ENCODE measurements at places on chromosomes 11 and 22. TPM values are rescaled to one million over a fixed set of nuclear protein-coding genes. Genes with fewer than 3 reads are reported as not detected.

Gene MMP1
- 1,684 TPM for total RNA-seq

DNA sequence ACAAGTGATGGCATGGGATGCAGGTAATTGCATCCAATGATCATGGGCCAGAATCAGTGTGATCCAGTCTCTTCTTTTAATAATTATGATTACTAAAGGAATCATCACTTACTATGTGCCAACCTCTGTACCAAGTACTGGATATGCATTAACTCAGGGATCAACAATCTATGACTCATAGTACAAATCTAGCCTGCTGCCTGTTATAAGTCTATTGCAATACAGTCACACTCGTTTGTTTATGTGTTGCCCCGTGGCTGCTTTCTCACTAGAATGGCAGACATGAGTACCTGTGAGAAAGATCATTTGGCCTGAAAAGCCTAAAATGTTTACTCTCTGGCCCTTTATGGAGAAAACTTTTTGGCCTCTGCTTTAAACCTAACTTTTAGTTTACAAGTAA is 45.0 kb downstream of the OR6Q1 start:
- no peak for DNase-seq

Gene HEPHL1
- total RNA-seq, result not detected

- DNase-seq, result peak; percentile 17
Observed at GRCh38 chr11:4118107-4118506, 23.5 kb downstream of the RRM1 start.

- no peak for DNase-seq
Observed at GRCh38 chr22:25695146-25695545, 46.8 kb upstream of the MYO18B start.

Gene DEFB131B
- total RNA-seq, result not detected

Gene HDAC10
- 42.4 TPM for total RNA-seq

Gene MUC6
- not detected for total RNA-seq

Gene ADM
- 36.7 TPM for total RNA-seq

- no peak for DNase-seq
Observed at GRCh38 chr11:131186629-131187101, 183.8 kb upstream of the NTM start.

- no peak for DNase-seq
Observed at GRCh38 chr22:42562684-42563083, 8.9 kb downstream of the SERHL2 start.

- DNase-seq, result no peak
Observed at GRCh38 chr22:47367993-47368945, 605.8 kb downstream of the TBC1D22A start.

DNA sequence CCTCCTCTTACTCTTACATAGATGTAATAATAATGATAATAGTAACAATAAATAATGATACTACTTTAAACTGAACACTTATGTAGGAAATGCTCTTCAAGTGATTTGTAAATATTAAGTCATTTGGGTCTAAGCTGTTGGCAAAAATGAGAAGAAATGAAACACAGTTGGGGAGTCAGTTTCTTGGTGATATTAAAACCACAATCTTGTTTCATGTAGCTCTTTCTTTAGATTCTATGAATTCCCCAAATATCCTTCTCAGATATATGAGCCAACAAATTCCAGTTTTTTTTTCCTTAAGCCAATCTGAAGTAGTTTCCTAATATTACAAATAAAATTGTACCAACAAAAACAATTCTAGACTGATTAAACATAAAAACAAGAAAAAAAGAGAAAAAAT is 1115.6 kb upstream of the CNTN5 start:
- no peak for DNase-seq

DNA sequence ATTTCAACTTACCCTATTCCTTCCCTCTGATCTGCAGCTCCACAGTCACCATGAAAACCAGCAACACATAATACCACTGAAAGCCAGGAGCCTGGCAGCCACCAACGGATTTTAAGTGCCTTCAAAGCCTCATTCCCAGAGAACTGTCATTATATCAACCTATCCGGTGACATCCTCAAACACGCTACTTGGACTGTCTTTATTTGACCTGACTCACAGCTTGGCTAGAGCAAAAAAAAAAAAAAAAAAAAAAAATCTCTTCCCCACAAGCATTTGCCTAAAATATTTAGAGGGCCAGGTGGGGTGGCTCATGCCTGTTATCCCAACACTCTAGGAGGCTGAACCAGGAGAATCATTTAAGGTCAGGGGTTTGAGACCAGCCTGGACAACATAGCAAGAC is 32.4 kb upstream of the ARHGAP32 start:
- DNase-seq, result no peak

- DNase-seq, result no peak
Observed at GRCh38 chr11:125235071-125235471, 70.5 kb downstream of the PKNOX2 start.

Gene NAALAD2
- 1.1 TPM for total RNA-seq

DNA sequence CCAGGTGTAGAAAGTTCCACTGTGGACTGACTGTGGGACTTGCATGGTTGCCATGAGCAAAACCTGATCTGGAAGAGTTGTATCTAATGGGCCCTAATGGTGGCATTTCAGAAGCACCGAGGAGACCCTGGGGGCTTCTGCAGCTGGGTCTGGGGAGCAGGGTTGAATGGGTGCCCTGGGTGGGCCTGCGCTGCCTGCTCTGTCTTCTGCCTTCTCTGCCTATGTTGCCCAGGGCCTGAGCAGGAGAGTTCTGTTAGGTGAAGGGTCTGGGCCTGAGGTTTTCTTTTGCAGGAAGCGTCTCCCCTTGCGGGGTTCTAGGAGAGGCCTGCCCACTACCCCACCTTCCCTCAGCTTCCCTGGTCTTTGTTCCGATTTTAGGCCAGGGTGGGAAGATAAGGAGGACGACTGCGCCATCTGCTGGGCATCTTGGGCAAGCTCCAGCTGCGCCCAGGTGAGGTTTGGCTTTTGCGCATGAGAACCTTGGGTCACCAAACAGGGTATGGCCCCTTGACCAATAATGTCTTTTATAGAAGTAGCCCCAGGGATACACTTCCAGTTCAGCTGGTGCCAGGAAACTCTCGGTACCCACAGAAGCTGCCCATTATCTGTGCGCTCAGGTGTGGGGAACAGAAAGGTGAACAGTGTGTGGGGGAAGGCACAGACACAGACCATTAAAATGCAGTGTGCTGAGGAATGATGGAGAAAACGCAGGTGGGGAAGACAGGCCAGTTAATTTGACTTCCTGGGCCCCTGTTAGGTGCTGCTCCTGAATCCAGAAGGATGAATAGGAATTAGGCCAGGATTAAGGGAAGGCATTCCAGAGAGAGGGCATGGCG is 23.2 kb downstream of the COMMD9 start:
- peak; percentile 40 for DNase-seq

Gene MMP11
- 10.1 TPM for total RNA-seq

Gene CBLIF
- total RNA-seq, result not detected

- DNase-seq, result no peak
Observed at GRCh38 chr11:12118949-12119348, 8.6 kb downstream of the MICAL2 start.

GRCh38 chr11:122434786-122435185 is 220.7 kb upstream of the UBASH3B start:
- DNase-seq, result no peak

Gene NLRP10
- not detected for total RNA-seq

Gene MS4A6A
- total RNA-seq, result 2.9 TPM

- DNase-seq, result peak; percentile 82
Observed at GRCh38 chr11:118275176-118275575, 11.1 kb upstream of the MPZL2 start.

DNA sequence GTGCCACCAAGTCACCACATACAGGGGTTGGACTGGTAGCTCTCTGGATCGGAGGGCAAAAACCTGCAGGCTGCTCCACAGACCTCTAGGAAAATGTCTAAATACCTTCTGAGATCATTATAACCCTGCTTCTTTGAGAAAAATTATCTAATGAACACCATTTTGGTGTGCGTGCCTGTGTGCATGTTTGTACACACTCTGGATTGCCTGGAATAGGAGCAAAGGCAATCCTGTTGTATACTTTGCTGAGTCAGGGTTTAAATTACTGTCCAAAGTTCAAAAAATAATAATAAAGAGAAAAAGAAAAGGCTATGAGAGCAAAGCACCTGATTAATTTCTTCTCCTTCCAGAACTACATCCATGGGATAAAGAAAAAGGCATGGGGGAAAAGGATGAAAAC is 11.0 kb downstream of the JAML start:
- DNase-seq, result no peak

GRCh38 chr11:76181371-76181770 is 24.9 kb downstream of the WNT11 start:
- DNase-seq, result no peak

GRCh38 chr22:49228431-49229037 is 599.1 kb downstream of the BRD1 start:
- no peak for DNase-seq

DNA sequence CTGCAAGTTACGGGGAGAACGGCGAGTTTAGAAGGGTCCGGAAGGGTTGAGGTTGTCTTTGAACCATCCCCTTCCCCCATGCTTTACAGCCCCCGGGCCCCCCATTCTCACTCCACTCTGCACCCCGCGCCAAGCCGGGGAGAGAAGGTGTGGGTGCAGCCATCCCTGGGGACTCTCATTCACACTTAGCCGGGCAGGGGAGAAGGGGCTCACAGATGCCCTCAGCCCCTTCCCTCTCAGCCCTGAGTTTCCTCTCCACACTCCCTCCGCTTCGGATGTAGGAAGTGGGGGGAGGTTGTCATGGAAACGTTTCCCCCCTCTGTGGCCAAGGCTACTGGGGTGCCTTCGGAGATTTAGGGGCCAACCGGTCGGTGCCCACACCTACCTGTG is 334 bp downstream of the CADM1 start:
- no peak for DNase-seq

GRCh38 chr11:122168218-122168617 is 52.2 kb upstream of the BLID start:
- peak; percentile 41 for DNase-seq
